ENCODE measurements at places on chromosomes 2 and 18.

- no peak for DNase-seq
Observed at GRCh38 chr18:40939656-40940515, 1015.1 kb upstream of the PIK3C3 start.

- DNase-seq: no peak
Observed at GRCh38 chr2:170972296-170973224, 43.5 kb downstream of the GORASP2 start.

GRCh38 chr2:402721-403120 is 114.8 kb upstream of the ALKAL2 start:
- DNase-seq: no peak

DNA sequence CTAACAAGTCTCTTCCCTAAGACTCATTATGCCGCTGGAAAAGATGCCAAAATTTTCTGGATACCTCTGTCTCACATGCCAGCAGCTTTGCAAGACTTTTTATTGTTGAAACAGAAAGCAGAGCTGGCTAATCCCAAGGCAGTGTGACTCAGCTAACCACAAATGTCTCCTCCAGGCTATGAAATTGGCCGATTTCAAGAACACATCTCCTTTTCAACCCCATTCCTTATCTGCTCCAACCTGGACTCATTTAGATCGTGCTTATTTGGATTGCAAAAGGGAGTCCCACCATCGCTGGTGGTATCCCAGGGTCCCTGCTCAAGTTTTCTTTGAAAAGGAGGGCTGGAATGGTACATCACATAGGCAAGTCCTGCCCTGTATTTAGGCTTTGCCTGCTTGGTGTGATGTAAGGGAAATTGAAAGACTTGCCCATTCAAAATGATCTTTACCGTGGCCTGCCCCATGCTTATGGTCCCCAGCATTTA is 26.3 kb downstream of the DHRS9 start:
- no peak for DNase-seq

DNA sequence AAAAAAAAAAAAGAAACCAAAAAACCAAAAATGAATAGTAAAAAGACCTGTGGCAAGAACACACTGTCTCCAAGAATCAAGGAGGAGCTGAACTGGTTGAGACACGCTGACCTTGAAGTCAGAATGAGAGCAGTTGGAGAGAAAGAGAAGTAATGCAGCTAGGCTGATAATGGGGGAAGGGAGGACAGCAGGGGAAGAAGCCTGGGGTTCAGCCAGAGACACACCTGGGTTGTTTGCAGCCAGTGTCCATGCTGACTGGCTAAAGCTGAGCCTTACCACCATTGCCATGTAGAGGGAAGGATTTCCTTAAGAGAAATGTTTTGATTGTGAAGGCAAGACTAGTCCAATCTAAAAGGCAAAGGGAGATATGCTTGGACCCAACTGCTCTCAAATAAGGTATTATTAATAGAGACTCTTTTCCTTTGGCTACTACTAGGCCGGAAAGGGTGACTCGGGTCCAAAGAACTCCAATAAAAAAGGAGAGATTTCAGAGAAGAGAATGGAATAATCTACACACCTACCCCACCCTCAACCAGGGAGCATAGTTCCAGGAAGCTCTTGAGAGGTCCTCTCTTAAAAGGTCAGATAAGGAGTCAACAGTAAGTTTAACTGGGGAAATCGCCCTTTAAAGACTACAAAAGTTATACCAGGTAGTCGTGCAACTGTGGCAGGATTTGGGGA is 25.2 kb upstream of the REL start:
- DNase-seq: no peak

- no peak for DNase-seq
Observed at GRCh38 chr2:24214880-24215279, 40.0 kb downstream of the FAM228A start.

DNA sequence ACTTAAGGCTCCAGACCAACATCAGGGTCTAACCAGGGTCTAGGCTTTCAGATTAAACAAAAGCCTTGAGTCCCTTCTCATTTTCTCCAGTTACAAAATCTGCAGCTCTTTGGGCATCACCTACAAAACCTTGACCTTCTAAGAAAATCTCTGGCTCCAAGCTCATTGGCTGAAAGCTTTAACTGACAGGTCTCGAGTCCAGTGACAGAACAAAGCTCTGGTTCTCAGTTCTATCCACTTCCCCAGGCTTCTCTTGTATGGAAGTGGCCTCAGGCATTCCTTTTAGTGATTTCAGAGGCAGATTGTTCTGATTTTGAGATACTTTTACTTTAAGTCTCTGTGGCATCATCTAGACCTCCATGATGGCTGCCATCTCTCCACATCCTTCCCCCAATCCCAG is 11.3 kb downstream of the SIX2 start:
- no peak for DNase-seq

DNA sequence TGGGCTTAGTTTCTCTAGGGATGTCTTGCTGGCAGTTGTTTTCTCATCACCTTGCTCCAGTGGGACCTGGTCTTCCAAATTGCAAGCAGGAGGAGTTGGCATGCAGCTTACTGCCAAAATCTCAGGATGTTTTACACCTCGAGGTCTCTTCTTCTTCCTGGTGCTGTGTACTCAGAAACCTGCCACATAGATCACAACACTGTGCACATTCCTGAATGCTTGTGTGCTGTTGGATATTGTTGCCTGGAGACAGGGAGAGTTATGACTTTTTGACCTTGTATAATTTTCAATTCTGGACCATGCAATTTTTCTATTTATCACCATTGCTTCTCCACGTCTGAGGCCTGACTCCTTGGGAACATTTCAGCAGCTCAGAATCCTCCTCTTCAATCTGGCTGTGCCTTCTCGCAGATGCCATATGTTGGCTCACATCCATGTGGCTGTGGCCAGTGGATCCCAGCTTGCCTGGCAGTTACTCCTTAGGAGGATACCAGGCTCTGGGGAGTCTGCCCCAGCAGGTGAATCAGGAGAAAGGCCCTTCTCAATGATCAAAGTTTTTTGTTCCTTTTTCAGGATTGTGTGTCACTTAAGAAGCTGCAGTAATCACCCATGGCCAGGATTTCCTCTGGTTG is 489.3 kb downstream of the TSN start:
- no peak for DNase-seq

DNA sequence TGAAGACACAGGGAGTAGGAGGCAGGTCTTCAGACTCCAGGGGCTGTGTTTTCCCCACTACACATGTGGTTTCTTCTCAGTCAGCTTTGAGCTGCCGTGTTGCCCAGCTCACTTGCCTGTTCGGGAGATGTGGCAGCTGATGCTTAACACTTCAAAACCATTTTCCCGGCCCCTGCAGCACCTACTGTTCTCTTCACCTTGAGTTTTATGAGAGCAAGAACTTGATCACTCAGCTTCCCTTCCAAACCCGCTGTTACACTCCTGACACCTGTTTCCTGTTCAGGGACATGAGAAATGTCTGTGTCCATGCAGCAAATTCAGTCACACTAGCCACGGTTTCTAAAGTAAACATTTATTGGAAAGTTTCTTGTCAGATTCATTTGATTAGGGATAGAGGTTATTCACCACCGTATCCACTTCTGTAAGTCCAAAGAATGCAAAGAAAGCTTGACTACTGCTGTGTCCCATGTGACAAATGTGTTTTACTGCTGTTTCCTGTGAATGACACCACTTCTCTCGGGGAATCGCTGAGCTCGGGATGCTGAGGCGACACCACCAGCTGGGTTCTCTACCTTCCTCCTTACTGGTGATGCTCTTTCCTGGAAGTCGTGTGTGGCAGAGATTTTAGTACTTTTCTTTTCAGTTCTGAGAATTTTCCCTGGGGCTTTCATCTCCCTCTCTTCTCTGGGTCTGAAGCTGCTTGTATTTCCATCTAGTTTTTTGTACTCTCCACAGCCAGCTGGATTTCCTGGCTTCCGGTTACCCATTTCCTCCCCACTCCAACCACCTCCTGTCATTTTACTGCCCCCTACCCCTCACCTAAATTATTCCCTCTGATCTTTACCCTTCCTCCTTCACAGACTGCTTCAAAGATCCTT is 91.7 kb downstream of the KLF7 start:
- DNase-seq: peak; percentile 50

GRCh38 chr2:166060191-166060590 is 67.6 kb downstream of the SCN1A start:
- no peak for DNase-seq

DNA sequence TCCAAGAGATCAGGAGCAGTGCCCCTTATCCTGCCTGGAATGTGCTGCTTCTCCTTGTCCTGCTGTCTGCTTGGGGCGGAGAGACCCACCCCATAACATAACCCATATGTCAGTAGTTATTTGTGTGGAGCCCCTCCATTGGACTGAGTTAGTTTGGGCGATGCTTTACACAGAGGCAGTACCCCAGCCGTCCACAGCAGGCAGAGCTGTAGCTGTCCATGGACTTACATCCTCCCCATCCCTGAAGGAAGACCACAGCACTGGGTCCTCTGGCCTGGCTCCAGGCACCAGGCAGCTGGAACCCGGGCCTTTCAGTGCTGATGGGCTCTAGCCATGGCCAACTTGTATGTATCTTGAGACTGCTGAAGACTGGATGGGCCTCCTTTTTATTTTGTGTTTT is 20.3 kb downstream of the GKN2 start:
- no peak for DNase-seq

GRCh38 chr2:106195981-106196380 is 1.9 kb upstream of the UXS1 start:
- no peak for DNase-seq

DNA sequence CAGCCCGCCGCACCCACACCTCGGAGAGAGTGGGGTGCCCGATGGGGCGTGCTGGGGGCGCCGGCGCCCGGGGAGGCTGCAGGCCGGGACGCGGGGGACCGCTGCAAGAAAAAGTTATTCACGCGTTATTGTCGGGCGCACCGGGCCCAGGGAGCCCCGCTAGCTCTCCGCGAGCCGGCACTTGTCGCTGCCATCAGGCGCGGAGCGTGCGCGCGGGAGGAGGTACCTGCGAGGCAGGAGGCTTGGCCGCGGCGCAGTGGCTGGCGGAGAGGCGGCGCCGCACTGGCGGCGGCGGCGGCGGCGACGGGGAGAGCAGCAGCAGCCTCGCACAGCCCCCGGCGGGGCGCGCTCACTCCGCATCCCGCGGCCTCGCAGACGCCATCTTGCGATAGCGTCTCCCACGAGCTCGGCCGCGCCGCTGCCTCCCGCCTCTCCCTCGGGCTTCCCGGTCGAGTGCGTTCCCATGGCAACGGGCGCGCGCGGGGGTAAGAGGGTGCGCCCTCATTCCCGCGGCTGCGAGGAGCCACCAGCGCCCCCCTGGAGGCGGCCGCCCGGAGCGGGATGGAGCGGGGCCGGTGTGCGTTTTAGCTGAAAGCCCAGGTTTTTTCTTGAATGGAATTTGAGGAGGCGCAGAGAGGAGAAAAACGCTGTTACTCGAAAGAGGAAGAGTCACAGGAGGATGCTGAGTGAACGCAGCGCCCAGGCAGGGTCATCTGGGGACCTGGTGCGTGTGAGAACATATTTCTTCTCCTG is at the start of gene CHN1:
Gene CHN1 (minus strand): TSS at position 402 of the 753 bp plus-strand sequence. CDS start 469 bp downstream, outside the sequence.
- peak; percentile 64 for DNase-seq

DNA sequence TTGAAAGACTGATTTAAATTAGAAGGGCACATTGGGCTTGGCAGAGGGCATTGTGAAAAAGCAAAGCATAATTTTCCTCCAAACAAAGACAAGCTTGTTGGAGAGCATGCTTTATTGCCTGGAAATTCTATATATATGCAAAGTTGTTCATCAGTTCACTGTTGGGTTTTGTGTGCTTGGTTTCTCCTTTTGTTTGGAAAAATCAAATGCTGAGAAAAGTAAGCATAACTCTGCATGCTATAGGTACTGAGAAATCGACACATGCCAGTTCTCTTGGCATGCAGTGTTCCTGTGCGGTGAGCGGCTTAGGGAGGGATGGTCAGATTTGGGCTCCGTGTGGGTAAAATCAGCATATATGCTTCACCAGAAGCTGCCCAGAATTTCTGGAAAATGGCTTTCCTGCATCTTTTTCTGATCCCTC is 161.0 kb downstream of the RAPGEF4 start:
- no peak for DNase-seq

GRCh38 chr2:167832868-167833287 is 414.5 kb downstream of the STK39 start:
- DNase-seq: no peak

GRCh38 chr18:12258719-12259705 is 4.9 kb downstream of the CIDEA start:
- DNase-seq: no peak

DNA sequence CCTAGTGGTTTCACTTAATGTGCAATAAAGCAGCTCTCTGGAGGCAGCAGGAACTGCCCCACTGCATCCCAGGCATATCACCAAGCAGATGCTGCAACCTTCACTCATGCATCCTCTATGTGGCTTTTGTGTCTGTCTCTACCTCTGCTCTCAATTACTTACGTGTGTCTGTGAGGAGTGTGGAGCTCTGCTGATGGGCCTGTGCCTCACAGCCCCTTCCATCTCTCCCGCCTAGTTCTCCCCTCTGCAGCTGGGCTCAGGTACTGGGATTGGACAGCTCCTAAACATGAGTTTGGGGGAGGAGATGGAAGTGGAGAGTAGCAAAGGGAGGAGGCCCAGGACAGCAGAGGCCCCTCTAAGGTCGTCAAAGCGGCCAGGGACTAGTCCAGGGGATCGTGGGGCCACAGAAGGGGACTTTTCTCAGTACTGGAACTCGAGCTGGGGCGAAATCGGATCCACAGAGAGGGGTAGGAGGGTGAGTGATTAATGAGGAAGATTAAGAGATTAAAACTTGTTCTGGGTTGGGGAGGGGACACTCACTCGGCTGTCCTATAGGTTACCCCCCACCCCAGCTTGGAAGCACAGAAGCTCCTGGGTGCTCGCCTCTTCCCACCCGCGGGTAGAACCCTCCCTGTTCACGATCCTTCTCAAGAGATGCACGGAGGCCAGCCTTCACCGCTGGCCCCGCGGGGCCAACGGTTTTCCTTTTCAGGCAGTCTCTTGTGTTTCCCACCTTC is 2.1 kb upstream of the LBX2 start:
- DNase-seq: no peak

GRCh38 chr2:63651861-63652651 is 63.3 kb downstream of the MDH1 start:
- no peak for DNase-seq

DNA sequence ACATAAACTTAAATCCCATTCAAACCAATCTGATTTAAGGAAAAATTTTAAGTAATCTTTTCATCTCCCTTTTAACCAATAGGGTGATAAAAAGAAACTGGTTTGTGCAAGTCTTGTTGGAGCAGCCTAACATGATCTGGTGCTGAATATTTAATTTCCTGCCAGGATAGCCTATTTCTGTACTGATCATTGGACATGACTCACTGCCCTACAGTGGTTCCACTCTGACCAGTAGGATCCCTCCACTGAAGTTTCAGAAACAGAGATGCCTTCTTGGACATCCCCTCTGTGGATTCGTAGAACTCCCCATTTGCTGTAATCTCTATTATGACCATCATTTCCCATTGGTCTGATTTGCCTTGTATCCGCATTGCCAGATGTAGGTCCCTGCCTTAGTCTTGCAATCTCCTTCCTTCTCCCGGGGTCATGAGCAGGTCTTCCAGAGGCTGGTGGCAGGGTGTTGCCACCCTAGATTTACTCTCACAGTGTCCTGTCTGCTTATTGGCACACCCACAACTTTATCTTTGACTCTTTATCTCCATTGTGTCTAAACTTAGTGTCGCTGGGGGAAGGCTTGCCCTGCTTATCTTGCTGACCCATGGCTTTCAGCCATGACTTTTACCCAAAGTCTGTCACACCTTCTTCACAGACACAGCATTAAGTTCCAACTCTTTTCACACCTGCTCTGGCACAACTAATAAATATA is 12.3 kb upstream of the SETBP1 start:
- DNase-seq: no peak
